ENCODE measurements at places on chromosomes 12 and 14.

DNA sequence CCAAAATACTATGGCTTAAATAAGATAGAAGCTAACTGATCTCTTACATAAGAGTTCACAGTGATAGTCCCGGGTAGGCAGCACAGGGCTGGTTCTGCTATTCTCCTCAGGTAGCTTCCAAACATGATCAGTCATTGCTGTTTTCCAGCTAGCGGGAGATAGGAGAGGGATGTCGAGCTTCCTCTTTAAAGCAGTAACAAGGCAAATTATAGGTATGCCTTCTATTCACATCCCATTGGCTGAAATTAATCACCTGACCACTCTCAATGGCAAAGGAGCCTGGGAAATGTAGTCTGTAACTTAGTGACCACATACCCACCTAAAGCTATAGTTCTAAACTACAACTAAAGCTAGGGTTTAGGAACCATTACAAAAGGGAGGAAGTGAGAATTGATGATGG lies 34.5 kb upstream of the VRK1 start:
- DNase-seq = no peak

DNA sequence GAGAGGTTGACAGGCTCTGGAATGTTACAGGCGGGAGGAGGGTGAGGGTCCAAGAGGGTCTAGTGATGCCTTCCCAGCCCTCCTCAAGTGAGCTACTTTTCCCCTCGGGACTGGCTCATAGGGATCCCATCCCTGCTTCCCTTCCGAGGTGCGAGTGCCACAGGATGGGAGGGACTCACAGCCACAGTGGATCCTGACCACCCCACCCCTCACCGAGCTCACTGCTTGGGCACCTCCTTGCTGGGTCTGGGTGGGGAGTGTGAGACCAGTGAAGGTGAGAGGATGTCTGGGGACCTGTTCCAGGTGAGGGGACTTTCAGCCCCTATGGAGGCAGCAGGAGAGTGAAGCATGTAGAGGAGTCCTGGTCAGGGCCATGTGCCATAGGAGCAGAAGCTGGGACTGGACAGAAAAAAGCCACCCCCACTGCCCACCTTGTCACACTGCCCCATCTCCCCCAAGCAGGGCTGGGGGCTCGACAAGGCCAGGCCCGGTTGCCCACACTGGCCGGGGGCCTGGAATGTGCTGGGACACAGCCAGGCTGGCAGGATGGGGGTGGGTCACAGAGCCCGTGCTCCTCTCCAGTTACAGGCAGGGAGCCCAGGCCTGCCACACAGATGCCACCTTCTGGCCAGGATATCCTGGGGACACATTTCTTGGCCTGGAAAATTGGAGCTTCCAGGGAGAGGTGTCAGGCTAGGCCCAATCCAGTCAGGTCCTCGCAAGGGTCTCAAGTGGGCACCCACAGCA lies 1.7 kb upstream of the TNS2 start:
- DNase-seq = no peak

DNA sequence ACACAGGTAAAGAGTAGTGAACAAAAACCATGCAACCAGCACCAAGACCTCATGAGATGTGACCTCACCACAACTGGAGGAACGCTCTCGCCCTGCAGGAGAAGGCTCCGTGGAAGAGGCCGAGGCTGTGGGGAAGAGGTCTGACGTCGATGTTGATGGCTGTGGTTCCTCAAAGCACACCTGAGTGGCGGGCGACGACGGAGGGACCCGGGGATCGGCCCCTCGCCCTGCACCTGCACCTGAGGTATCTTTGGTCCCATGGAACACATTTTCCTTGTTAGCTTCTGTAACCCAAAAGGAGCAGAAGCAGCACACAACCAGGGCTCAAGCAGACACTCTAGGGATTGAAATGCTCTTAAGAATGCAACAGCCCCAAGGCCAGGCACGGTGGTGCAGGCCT lies 17.9 kb downstream of the CHFR start:
- no peak for DNase-seq

- no peak for DNase-seq
Observed at GRCh38 chr12:132847363-132848356, 19.0 kb upstream of the GOLGA3 start.

DNA sequence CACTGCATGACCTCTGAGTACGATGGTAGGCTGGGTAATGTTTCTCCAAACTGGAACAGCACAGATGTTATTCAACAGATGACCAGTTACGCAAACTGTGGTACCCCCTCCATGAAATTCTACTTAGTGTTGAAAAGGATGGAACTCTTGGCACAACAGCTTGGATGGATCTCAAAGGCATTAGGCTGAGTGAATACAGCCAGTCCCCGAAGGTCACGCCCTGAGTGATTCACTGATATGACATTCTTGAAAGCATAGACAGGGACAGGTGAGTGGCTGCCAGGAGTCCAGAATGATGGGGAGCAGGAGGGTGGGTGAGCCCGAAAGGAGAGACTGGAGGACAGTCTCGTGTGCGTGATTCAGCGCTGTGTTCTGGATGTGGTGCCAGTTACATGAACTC lies 187.5 kb upstream of the TMEM132C start:
- no peak for DNase-seq

- DNase-seq = no peak
Observed at GRCh38 chr12:76614364-76614763, 54.8 kb upstream of the OSBPL8 start.

DNA sequence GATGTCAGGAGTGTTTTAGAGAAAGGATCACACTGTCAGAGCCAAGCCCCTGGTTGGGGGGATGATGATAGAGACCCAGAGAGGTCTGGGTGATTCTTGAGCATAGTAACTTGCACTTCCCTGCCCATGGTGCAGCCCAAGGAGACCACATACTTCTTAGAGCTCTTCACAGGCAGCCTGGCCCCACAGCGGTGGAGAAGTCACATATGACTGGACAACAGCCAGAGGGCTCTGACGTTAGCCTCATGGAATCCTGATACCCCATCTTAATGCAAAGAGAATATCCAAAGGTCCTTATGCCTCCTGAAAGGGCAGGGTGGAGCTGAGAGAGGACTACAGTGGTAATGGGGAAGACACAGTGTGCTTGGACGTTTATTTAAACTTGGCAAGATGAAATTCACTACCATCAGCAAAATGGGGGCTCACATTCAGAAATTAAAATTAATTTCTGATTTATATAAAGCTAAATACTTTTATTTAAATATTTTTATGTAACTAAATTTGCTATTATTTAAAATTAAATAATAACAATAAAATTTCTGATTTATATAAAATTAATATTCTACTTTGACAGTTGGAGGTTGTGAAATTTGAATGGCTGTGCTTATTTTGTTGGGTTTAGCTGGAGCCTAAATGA lies 131.3 kb downstream of the KTN1 start:
- no peak for DNase-seq
